NCI-H1417 treated with DMSO at 0.1 percent for 48 hours (cell line): ENCODE measurements at places on chromosomes 7 and 10.

- no peak for DNase-seq
These were observed 118.6 kb downstream of the SRPK2 start for GRCh38 chr7:105270117-105270516.

DNA sequence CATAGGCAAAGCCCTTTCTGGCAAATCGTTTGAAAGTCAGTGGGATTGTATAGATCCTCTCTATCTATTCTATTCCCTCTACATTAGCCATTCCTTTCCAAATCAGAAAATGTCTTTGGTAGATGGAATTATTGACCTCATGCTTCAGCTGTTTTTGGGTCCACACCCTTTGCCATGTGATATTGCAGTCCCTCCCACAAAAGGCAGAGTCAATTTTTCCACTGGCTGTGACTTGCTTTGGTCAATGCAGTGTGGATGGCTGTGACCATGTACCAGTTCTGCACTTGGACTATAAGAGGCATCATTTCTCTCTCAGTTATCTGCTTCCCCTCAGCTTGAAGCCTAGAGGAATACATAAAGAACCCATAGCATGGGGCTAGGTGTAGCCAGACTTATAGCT lies 332.9 kb downstream of the PTEN start:
- DNase-seq: no peak

- DNase-seq: no peak
These were observed 159.7 kb downstream of the RTKN2 start for GRCh38 chr10:62108759-62109586.

- no peak for DNase-seq
These were observed 16.6 kb downstream of the FBH1 start for GRCh38 chr10:5906651-5907050.

GRCh38 chr7:120720317-120720716 lies 137.6 kb downstream of the TSPAN12 start:
- DNase-seq: no peak

GRCh38 chr7:41967156-41967555 lies 264.3 kb upstream of the INHBA start:
- no peak for DNase-seq

GRCh38 chr10:8677642-8678041 lies 623.2 kb downstream of the GATA3 start:
- DNase-seq: no peak

GRCh38 chr10:58638388-58638787 lies 125.7 kb downstream of the BICC1 start:
- DNase-seq: no peak

GRCh38 chr7:81330108-81330507 lies 411.3 kb upstream of the SEMA3C start:
- DNase-seq: no peak

DNA sequence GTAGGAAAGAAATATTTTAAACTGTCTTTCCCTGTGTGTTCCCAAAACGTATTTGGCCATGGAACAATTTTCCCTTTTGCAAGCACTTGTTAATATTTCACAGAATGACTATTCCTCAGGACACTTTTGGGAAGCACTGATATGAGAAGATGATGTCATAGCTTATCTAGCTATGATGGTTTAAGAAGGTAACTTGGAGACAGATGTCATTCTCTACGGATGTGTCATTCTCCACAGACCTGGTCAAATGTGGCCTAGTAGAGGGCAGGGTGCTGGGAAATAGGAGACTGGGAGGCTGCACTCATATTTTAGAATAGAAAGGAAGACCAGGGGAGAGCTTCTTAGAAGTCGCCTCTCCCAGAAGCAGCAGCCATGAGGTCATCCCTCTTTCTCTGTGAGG lies 220.7 kb upstream of the GLI3 start:
- DNase-seq: no peak

GRCh38 chr10:125005312-125006187 lies 63.6 kb downstream of the ZRANB1 start:
- no peak for DNase-seq

DNA sequence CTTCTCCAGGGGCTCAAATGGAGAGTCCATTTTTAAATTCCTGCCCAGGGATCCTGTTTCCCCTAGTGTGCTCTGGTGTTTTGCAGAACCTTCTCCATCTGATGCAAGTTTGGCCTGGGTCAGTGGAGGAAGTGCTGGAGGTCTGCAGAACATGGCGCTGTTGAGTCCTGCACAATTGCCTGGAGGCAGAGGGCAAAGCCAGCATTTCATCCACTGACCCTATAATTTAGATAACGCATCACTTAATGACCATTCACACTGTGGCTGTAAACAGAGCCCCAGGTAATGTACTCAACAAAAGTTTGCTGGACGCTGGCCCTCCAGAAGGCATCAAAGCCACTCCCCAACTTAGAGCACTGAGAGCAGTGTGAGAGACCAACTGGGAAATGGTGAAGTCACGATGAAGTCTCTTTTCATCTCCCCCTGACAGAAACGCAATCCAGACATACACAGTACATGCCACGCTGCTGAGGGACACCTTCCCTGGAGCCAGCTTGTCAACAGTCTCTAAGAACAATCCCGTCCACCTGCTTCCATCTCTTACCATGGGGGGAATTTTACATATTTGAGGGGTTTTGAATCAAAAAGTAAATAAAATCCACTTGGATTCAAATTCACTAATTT lies 13.4 kb downstream of the C10orf71 start:
- no peak for DNase-seq

GRCh38 chr7:18541181-18541870 lies 45.8 kb downstream of the HDAC9 start:
- DNase-seq: no peak

DNA sequence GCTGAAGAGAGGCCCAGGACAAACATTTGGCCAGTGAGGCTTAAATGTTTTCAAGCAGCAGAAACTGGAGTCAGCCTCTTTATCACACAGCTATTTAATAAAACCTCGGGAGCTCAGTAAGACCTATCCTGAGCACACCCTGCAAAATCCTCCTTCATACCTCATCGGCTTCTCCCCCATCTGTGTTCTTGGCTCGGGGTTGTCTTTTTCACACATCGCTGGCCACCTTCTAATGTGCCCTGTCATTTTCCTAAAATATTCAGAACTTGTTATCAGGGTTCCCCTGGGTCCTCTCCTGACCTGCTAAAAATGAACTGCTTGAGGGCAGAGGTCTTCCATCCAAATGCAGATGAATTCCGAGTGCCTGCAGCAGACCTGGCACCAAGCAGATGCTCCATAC lies 310.3 kb upstream of the AKR1E2 start:
- DNase-seq: no peak

- DNase-seq: no peak
These were observed 526 bp downstream of the SFRP5 start for GRCh38 chr10:97771055-97771891.

DNA sequence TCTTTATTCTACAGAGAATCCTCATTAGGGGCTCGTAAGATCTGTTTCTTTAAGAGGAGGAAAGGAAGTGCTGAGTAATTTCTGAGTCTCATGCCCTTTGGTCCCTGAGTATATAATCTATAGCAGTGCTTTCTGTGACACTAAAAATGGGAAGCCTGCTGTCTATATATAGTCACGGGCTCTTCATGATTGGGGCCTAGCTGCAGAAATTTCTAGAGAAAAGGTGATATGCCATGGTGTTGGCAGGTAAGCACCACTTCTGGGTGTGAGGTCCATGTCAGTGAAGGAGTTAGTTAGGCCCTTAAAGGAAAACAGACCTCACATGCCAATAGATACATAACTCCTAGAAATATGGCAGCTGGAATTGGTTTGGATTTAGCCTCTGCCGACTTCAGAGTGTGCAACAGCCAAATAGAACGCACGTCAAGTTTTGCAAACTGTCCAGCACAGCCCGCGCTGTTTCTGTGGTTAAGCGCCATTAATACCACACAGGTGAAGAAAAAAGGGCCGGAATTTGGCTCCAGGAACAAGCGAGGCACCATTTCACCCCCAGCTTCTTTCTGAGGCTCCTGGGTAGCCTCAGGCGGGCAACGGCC lies 123.2 kb downstream of the TACC2 start:
- no peak for DNase-seq

DNA sequence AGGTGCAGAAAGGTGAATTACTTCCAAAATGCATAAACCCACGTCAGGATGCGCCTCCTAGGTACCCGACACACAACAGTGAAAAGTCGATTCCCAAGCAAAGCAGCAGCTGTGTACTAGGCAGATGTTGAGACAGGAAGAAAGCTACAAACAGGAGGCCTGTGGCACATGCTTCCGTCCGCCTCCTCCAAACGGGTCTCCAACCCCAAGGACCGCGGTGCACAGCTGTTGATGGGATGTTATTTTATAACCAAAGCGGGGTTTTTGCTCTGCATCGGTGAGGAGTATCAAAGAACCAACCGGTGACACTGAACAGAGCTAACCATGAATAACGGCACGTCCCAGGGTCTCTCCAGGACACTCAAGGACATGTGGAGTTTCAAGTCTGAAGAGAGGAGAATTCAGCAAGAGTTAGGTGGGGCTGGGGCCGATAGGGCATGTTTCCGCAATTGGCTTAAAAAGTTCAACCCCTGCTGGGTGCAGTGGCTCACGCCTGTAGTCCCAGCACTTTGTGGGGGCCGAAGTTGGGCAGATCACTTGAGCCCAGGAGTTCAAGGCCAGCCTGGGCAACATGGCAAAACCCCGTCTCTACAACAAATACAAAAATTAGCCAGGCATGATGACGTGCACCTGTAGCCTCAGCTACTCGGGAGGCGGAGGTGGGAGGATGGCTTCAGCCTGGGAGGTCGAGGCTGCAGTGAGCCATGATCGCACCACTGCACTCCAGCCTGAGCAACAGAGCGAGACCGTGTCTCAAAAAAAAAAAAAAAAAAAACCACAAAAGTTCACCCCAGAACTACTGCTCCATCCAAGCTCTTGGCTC lies 108.0 kb downstream of the SMURF1 start:
- no peak for DNase-seq

- DNase-seq: no peak
These were observed 920.9 kb downstream of the LRMDA start for GRCh38 chr10:76352300-76352699.

DNA sequence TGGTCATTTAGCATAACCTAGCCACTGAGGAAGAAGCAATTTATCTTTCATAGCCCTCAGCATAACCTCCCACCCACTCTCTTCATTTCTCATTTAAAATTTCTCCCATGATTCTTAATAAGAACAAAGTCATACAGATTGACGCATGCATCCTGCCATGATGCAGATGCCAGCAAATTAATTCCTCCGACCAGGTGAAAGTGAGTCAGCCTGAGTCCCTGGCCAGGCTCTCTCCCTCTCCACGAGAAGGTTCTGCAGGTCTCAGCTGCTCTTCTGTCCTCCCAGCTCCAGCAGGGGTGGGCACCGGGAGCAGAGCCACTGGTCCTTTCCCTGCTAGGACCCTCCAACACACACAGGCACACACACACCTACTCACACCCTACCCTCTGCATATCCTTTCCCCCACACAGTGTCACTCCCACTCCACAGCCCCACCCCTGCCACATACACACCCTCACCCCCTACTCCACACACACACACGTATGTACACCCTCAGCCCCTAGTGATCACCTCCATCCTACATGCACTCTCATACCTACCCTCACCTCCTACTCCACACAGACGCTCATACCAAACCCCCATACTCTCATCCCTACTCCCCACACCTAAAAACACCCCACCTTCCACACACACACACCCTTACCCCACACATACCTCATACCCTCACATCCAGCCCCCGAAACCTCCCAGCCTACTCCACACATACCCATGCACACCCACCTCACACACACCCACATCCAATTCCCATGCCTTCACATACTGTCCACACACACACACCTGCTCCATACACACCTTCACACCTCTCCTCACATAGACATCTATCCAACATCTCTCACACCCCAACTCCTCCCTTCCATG lies 78.0 kb downstream of the FAM13C start:
- no peak for DNase-seq

GRCh38 chr10:33712825-33713224 lies 378.4 kb upstream of the NRP1 start:
- no peak for DNase-seq

- no peak for DNase-seq
These were observed 4.4 kb downstream of the GPR37 start for GRCh38 chr7:124761164-124761715.

DNA sequence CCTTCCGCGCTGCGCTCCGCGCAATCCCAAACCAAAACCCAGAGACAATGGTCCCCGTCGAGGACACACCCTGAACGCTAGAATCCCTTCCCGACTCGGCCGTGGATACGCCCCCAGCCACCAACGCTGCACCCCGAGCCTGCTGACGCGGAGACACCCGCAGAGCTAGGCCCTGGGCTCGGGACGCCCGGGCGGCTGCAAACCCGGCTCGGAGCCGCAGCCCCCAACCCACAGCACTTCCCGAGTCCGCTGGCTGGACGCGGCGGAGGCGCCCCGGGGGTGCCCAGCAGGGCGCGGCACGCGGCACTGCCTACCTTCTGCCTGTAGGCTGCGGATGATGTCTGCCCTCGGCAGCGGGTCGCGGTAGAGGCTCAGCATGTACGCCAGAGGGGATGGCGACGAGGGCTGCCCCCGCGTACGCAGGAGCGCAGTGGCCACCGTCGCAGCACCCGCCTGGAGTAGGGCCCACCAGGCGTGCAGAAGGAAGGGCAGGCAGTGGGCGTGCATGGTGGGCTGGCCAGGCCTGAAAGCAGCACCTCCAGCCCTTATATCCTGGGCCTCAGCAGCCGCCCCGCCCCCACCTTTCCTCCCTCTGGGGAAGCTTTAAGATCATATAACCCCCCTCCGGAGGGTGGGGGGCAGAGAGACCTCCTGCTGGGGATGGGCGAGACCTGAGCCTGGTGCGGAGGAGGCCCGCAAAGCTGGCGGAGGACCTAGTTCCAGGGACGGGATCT lies at the start of gene NODAL:
NODAL (minus strand) TSS at position 521 of the 734 bp plus-strand sequence; CDS start at position 507, 14 bp downstream.
- no peak for DNase-seq

- DNase-seq: no peak
These were observed 188.0 kb downstream of the KCND2 start for GRCh38 chr7:120460949-120461348.

GRCh38 chr7:70354409-70355169 lies 756.3 kb downstream of the AUTS2 start:
- no peak for DNase-seq

GRCh38 chr10:43689007-43689491 lies 40.4 kb upstream of the ZNF32 start:
- DNase-seq: no peak

DNA sequence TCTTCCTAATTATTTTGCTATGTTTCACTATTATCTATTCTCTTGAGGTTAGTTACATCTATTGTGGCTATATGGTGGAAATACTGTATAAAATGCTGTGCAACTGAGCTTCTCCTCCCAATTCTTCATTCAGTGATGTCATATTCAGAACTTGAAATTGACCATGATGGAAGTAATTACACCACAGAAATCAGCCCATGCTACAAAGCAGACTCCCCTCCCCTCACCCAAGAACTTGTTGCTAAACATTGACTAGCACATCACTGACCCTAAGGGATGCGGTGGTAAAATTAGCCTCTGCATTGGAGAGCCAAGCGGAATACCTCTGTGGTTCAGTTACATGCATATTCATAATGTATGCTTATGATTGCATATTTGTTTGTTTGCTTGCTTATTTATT lies 8.8 kb downstream of the CALD1 start:
- DNase-seq: no peak

DNA sequence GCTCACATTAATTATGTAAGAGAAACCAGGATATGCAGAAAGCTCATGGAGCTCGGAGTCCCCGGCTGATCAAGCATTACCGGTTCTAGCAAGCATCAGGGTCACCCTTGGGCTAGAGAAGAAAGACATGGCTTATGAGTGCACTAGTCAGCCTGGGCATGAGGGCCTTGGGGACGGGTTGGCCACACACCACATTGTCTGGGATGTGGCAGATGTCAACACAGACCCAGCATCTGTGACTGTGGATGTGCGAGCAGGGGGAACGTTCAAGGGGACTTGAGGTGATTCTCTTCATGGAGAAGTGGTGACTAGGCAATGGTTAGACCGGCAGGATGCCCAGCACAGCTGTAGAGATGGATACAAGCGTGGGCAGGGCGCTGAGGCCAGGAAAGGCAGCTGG lies 13.7 kb downstream of the ZMIZ2 start:
- DNase-seq: no peak

- no peak for DNase-seq
These were observed 113.2 kb downstream of the MICALL2 start for GRCh38 chr7:1345796-1346755.
